Fibroblast of skin of right quadriceps (primary cell): ENCODE measurements at places on chromosomes 7 and 10.

GRCh38 chr10:132152896-132153580 is 33.7 kb upstream of the DPYSL4 start:
- no peak for DNase-seq

GRCh38 chr7:106736508-106737201 is 75.7 kb upstream of the CCDC71L start:
- peak; percentile 78 for DNase-seq

- no peak for DNase-seq
Measured at GRCh38 chr10:5551531-5552375, 27.0 kb downstream of the CALML3 start.

DNA sequence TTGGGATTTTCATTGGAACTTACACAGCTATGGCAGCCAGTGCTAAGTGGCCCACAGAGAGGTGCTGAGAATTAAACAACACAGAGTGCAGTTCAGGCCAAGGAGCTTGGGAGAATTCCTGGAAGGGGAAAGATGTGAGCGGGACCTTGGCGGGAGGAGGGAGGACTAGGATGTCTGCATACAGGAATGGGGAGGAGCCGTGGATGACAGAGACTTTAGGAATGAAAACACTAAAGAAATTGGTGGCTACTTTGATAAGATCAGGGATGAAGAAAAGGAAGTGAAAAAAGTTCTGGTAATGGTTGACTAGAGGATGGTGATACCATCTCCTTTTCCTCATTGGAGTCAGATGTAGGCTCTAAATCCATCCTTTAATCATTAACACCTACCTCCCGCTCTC is 234.2 kb upstream of the FZD8 start:
- DNase-seq = peak; percentile 91

DNA sequence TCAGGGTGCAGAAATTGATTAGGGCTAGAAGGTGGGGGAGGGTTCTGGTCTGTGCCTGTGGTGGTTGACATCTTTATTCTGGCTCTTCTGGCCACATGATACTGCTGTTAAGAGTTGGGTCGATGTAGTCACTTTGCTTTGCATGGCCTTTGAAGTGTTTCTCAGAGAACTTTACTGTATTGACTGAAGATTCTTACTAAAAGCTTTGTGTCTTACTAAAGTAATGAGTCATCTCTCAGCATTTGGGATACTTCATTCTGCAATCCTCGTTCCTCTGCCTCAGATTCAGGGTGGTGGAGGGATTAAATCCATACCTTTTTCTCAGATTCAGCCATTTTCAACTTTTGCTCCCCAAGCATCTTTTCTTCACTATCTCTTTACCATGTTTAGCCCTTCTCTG is 38.6 kb downstream of the STEAP4 start:
- DNase-seq = no peak

GRCh38 chr10:82213784-82214183 is 338.8 kb downstream of the NRG3 start:
- DNase-seq = no peak

DNA sequence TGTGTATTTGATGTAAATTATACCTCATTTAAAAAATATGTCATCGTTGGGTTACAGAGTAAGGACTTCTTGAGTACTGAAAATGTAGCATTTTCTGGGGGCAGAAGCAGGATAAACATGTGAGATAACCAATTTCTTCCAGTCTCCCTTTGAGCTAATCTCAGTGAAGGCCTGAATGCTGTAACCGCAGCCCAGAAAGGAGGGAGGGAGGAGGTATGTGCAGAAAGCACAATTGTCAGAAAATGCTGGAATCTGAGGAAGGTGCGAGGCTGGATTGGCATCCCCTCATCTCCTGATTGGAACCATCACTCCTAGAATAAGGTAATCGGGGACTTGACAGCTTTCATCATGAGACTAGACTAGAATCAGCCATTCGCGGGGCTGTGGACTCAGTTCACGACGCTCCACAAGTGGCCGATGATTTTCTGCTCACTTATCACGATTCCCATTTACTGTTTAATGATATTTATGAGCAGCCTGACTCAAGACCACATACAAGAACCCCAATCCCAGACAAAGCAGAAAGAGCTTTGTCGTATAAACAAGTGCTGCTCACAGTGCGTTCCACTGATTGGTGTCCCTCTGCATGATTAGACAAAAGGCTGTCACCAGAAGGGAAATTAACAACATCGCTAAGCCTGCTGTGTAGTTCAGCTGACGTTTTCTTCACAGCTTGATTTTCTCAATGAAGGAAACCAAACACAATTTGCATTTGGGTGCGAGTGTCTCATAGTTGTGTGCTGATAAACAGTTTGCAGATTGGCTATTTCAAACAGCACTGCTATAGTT is 93.2 kb downstream of the SVIL start:
- DNase-seq = no peak

DNA sequence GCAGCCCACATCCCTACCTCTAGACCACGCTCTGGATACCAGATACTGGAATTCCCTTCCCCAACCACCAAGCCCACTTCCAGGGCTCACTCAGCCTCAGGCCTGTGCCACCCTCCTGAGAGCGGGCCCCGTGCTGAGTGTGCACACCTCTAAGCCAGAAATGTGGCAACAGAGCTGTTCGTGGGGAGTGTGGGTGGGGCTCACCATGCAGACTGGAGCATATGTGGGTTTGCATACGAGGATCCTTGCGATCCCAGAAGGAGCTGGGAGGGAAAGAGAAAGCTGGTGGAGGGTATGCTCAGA is 13.0 kb upstream of the LIMK1 start:
- DNase-seq = no peak

- peak; percentile 36 for DNase-seq
Measured at GRCh38 chr7:45021604-45022296, 21.7 kb downstream of the CCM2 start.

DNA sequence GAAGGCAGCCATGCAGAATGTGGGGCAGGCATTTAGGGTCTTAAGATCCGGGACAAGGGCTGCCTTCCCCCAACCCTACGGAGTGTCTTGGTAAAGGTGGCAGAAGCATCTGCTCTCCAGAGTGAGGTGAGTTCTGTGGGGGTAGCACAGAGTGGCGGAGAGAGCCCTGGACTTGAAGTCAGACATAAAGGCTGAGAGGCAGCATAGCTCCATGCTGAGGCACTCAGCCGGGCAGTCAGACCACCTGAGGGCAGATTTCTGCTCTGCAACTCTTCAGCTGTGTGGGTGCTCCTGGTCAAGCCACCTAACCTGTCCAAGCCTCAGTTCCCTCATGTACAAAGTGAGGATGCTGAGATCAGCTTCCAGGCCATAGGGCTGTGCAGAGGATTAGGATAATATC is 81.0 kb downstream of the CRTAC1 start:
- no peak for DNase-seq

GRCh38 chr10:4022473-4022872 is 237.5 kb upstream of the KLF6 start:
- no peak for DNase-seq

- no peak for DNase-seq
Measured at GRCh38 chr10:130559547-130559880, 423.3 kb downstream of the GLRX3 start.

DNA sequence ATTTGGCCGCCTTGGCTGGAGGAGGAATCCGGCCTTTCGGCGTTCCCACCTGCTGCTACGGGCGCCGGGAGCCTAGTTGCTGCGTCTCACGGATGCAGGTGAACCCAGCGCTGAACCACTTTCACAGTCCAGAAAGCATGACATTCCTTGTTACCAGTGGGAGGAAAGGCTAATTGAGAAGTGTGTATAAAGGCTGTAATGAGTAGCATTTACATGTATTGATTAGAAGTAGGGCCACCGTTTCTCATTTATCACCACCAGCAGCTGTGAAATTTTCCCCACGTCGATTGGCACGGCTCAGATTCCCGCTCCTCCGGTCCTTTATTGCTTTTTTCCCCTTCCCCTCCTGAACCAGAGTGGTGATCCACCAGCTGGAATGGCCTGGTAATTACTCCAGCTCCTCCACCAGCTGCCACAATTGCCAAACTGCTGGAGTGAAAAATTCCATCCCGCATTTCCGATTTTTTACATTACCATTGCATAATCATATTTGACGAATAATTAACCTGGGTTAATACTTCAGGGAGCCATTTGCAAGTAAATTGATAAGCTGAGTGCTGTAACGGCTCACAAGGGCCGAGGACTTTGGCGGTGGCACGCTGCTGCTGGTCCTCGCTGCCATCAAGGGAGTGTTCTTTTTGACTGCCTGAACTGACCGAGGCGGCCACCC is 153.3 kb downstream of the POU6F2 start:
- no peak for DNase-seq

DNA sequence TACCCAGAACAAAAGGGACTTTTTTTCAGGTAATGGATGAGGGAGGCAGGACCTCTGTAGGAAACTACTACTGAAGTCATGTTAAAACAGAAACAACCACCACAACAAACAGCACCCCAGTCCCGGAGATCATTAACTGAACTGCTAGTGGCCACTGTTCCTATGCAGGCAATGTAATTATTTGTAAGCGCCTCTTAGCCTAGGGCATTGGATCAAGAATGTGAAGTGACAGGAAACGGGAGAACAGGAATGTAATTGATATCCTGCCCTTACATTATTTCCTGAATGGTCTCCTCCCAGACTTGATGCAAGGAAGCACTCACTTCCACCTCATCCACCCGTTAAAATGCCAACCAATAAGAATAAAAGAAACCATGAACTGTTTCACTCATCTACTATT is 16.7 kb upstream of the GAD2 start:
- no peak for DNase-seq

DNA sequence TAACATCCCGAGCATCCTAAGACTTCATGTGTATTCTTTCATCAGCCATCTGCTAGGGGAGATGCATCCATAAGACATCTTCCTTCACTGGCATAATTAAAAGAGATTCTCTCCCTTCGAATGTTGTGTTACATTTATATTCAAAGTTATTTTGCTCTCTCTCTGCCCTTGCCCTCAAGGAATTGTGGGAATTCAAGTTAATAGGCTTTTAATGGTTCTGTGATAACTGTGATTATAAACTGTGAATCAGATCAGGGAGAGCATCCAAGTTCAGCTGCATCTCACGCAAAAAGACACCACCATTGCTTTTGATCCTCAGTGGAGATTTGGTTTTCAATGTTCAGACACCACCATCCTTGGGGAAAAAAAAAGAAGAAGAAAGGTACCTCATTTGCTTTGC is 9.2 kb upstream of the TEX36 start:
- peak; percentile 61 for DNase-seq

- no peak for DNase-seq
Measured at GRCh38 chr7:138278601-138279000, 181.5 kb upstream of the TRIM24 start.

DNA sequence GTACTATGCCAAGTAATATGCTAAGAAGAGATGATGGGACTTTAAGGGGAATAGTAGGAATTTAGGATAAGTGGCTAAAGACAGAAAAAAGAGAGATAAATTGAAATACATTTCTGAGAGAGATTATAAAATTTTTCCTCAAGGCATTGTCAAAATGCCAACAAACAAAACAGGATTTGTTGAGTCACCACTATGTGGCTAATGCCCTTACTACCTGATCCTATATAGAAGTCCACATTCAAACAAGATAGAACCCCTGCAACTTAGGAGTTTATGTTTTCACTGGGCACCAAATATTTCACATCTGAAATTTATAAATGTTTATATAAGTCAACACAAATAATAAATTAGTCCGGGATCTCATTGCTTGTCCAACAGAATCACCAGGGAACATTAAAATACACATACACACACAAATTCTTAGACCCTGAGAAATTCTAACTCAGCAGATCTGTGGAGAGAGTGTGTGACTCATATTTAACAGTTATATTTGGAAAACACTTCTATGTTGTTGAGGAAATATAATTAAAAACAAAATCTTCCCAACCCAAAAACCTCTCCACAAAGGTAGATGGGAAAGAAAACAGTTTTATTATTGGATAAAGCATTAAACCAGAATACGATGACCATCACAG is 154.3 kb downstream of the PPP1R3A start:
- no peak for DNase-seq

GRCh38 chr7:111082351-111082750 is 8.6 kb upstream of the LRRN3 start:
- peak; percentile 75 for DNase-seq

- no peak for DNase-seq
Measured at GRCh38 chr10:104028823-104029520, 56.7 kb downstream of the COL17A1 start.

DNA sequence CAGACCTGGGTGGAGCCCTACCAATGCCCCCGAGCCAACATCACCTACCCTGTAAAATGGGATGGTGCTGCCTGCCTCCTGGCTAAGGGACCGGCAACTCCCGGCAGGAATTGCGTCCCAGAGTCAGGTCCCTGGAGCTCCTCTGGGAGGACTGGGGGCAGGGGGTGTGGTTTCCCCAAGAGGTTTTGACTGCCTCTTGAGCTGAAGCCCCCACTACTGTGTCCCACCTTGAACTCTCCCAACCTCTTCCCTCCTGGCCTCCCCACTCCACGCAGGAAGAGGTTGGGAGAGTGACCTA is 1.3 kb downstream of the SH2B2 start:
- DNase-seq = no peak

GRCh38 chr7:100629117-100629716 is 12.1 kb downstream of the TFR2 start:
- no peak for DNase-seq

DNA sequence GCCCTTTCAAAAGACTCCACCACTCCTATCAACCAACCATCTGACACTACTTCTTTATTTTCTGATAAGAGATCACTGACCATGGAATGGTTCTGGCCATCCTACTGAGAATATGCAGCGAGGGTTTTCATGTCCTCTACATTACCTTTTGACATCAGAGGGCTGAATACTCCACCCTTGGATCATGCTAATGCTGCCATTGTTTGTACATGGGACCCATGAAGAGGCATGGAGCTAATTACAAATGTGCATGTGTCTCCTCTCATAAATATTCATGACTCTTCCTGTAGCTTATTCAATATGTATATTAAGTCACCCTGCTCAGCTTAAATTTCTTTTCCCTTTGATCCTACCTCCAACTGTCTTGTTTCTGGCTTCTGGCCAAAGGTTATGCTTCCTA is 1065.8 kb upstream of the GHITM start:
- DNase-seq = no peak

- DNase-seq = no peak
Measured at GRCh38 chr7:45589915-45590678, 15.9 kb downstream of the ADCY1 start.

DNA sequence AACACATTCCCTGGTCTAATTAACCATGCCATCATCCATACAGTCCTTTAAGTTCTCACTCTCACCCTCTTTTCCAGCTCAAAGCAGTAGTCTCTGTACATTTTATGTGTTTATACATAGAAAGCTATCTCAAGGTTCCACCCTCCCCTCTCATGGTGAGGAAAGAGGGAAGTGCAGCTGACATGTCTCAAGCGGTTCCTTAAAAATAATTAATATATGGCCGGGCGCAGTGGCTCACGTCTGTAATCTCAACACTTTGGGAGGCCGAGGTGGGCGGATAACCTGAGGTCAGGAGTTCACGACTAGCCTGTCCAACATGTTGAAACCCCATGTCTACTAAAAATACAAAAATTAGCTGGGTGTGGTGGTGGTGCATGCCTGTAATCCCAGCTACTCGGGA is 36.7 kb downstream of the ZC3HAV1 start:
- no peak for DNase-seq

- DNase-seq = no peak
Measured at GRCh38 chr7:25347360-25348066, 119.2 kb upstream of the NPVF start.

GRCh38 chr7:130210181-130210935 is 2.7 kb downstream of the SSMEM1 start:
- DNase-seq = peak; percentile 68
